ENCODE measurements at places on chromosomes 2 and 18. TPM values are rescaled to one million over a fixed set of nuclear protein-coding genes. Genes with fewer than 3 reads are reported as not detected.

- DNase-seq: no peak
These were observed 122.9 kb downstream of the ATAD2B start for GRCh38 chr2:23803965-23804542.

- no peak for DNase-seq
These were observed 867 bp downstream of the RBBP8 start for GRCh38 chr18:22933966-22934423.

DUSP28 gene
- 3.8 TPM for total RNA-seq

- no peak for DNase-seq
These were observed 465.6 kb upstream of the TRIB2 start for GRCh38 chr2:12251121-12251520.

- DNase-seq: no peak
These were observed 406.2 kb downstream of the MTX2 start for GRCh38 chr2:176675271-176675949.

DNA sequence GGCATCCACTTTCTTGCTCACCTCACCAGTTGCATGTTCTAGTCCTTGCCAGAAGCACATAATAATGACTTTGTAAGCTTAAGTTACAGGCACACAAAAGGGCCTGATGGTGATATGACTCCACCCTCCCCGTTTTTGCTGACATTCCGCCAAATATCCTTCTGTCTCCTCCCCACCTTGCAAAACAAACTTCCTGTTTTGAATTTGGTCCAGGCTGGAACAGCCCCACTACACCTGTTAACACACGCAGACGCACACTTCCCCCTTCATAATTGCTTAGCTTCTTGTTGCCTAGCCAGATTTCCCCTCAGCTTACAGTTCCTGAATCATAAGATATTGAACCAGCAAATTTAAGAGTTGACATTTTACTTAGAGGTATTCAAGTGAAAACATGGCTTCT lies at the start of gene MGAT5:
MGAT5 (plus strand) TSS at position 269 of the 400 bp plus-strand sequence. CDS start 332 bp downstream, outside the sequence.
- DNase-seq: no peak

GRCh38 chr2:186254759-186255158 lies 231.3 kb upstream of the ZC3H15 start:
- no peak for DNase-seq

- no peak for DNase-seq
These were observed 611.0 kb downstream of the KCNJ3 start for GRCh38 chr2:155309483-155309882.

MAP2 gene
- 0.33 TPM for total RNA-seq

GRCh38 chr18:57941841-57942489 lies 102.1 kb upstream of the NEDD4L start:
- no peak for DNase-seq

- DNase-seq: peak; percentile 76
These were observed 4.4 kb upstream of the RMC1 start for GRCh38 chr18:23498877-23499276.

GRCh38 chr18:36578871-36579710 lies 249.7 kb downstream of the TPGS2 start:
- no peak for DNase-seq

GRCh38 chr2:156342254-156343095 lies 10.0 kb upstream of the NR4A2 start:
- peak; percentile 82 for DNase-seq

- no peak for DNase-seq
These were observed 55.1 kb downstream of the ATP8B1 start for GRCh38 chr18:57747809-57748680.

HMSD gene
- total RNA-seq: 0.61 TPM

- no peak for DNase-seq
These were observed 192.1 kb downstream of the OTX1 start for GRCh38 chr2:63242747-63243146.

- DNase-seq: no peak
These were observed 303.8 kb upstream of the UBE2E3 start for GRCh38 chr2:180676520-180677025.

GRCh38 chr2:224109751-224110150 lies 70.7 kb upstream of the SERPINE2 start:
- no peak for DNase-seq

GRCh38 chr2:182435754-182436153 lies 8.9 kb upstream of the PDE1A start:
- DNase-seq: no peak

DNA sequence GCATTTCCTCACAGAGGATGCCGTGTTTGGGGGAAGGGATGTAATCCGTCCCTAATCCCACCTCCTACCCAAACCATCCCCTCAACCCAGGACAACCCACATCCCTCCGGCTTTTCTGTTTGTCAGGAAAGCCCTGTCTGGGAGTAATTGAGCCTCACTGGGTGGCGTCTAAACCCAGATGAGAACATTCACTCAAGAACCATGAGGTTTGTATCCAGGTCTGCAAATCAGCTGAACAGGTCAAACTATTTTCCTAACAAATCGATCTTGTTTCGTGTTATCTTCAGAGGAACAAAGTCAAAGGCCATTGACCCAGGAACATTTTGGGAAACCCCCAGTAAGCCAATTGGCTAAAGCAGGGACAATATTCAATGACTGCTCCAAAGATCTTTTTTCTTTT lies 25.7 kb downstream of the CYP27C1 start:
- no peak for DNase-seq

GRCh38 chr2:58039170-58039611 lies 7.4 kb upstream of the VRK2 start:
- DNase-seq: no peak

GRCh38 chr18:9001209-9001608 lies 101.3 kb upstream of the NDUFV2 start:
- DNase-seq: no peak

GRCh38 chr2:182186132-182186735 lies 200.6 kb downstream of the PPP1R1C start:
- DNase-seq: peak; percentile 10

GRCh38 chr2:199932312-199932855 lies 21.3 kb downstream of the C2orf69 start:
- no peak for DNase-seq

UXS1 gene
- total RNA-seq: 37.0 TPM

NLRC4 gene
- total RNA-seq: 0.08 TPM

HNMT gene
- total RNA-seq: not detected

DNA sequence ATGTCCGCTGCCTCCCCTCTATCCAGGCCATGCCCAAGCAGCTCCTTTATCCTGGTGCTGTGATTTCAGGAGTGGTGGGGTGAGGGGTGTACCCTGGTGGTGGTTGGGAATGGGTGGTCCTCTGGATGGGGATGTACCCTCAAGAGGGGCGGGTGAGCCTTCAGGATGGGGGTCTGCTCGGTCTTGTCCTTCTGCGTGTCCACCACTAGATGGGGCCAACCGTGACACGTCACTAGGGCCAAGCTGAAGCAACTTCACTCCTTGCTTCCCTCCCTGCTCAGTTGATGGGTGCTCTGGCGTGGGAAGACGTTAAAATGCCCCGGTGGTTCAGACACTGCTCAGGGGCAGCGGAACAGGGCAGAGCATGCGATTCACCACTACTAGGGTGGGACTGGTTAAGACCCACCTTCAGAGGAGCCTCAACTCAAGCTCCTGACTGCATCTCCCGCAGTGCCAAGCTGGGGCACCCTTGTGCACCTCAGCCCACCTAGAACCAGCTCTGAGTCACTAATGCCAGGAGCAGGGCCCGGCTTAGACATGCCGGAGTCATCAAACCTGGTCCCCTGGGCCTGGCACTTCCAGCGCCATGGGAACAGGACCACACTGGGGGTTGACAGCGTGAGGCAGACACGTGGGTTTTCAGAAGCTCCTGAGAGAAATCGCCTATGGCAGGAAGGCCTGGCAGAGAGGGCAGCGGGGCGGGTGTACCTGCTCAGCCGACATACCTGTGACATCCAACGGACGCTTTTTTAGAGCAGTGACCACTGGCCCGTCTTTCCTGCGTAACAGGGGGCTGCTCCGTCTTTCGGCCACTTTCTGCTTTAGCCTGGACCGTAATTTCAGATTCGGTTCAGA lies 256.7 kb downstream of the HDAC4 start:
- DNase-seq: no peak

- no peak for DNase-seq
These were observed 25.3 kb downstream of the FSHR start for GRCh38 chr2:49129034-49129433.

GRCh38 chr2:217947383-217948350 lies 55.1 kb downstream of the TNS1 start:
- DNase-seq: no peak

DNA sequence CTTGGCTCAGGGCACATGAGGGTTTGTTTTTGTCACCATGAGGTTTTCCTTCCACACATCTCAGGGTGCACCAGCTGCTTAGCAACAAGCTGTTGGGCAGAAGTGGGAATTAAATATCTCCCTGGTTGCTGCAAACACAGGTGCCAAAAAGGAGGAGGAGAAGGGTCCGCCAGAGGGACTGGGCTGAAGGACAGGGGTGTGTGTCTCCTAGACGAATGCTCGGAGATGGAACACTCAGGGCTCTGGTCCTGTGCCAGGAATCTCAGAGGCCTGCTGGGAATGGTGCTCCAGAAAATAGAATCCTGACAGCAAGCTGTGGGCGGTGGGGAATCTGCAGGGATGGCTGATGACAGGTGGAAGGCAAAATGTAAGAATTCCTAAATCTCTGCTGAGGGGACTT lies 94.5 kb downstream of the VSNL1 start:
- no peak for DNase-seq

GRCh38 chr18:63096327-63096874 lies 223.2 kb downstream of the BCL2 start:
- no peak for DNase-seq

DNA sequence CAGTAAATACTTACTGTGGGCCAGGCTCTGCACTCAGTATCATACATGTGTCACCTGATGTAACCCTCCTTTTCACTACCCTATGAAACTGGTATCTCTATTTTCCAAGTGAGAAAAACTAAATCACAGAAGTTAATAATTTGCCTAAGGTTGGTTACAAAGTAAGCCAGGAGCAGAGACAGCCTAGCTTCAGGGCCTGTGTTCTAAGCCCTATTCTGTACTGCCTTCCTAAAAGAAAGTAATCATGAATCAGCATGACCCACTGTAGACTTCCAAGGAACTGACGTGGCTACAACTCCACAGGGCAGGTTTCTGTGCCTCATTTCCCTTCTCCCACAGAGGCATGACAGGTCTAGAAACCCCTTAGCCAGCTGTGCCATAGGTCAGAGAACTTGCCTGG lies 14.3 kb downstream of the ZNF142 start:
- DNase-seq: no peak

GRCh38 chr2:169696381-169696780 lies 2.1 kb downstream of the PHOSPHO2 start:
- no peak for DNase-seq

- no peak for DNase-seq
These were observed 69.3 kb downstream of the SUMO1 start for GRCh38 chr2:202169131-202169530.
